Urinary bladder (tissue), 4 donors: ENCODE measurements at places on chromosomes 3 and 15.

- DNase-seq: no peak
Measured at GRCh38 chr3:189195302-189195701, 23.5 kb downstream of the TPRG1 start.

- no peak for DNase-seq
Measured at GRCh38 chr3:47228088-47228487, 54.5 kb downstream of the KIF9 start.

- no peak for DNase-seq
Measured at GRCh38 chr3:186587183-186587582, 16.7 kb downstream of the DNAJB11 start.

DNA sequence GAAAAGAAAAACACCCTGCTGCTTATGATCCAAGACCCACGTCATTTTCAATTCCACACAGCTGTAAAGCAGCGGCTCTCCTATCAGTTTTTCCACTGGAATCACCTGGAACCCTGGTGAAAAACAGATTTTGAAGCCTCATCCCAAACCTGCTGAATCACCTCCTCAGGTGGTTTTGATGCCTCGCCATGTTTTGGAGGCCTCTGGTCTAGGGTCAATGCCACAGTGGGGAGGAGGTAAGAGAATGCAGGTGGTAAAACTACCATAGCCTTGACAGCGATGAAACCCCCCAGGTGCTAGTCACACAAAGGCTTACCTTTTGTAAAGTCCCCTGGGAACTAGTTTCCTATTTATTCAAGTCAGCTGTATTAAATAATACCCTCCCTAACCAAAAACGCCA, 24.8 kb downstream of the MYO1E start:
- DNase-seq: no peak
